ENCODE measurements at places on chromosomes 16 and 17.

DNA sequence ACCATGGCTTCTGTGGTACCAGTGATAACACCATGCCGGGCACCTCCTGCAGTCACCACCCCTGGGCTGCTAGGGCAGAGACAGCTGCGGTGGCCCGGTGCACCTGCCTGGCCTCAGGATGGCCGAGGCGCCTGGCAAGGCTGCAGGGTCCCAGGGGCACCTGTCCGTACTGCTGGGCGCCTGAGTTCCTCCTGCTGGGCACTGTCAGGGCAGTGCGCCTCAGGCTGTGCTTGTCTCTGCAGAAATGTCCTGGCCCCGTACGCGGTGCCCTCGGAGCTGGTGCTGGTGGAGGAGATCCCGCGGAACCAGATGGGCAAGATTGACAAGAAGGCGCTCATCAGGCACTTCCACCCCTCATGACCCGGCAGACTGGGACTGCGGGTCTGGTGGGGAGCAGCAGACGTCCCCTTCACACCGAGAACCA lies 17.7 kb upstream of the CDH15 start:
- DNase-seq = no peak

DNA sequence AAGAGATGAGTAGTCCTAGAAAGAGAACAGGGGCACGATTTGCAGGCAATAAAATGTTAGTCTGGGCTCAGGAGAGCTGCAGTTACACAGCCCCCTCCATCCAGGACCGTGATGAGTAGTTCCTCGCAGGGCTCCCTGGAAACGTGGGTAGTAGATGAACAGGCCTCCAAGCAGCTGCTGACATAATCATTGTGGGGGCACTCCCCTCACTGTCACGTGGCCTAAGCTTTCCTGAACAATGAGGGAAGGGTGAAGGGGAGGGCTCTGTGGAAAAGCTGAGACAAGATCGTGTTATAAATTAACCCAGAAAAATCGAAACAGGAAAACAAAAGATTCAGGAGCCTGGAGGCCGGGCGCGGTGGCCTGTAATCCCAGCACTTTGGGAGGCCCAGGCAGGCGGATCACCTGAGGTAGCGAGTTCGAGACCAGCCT lies 1.3 kb upstream of the PER1 start:
- peak; percentile 63 for DNase-seq

- no peak for DNase-seq
Measured at GRCh38 chr17:79926142-79926604, 86.9 kb upstream of the CBX4 start.

- no peak for DNase-seq
Measured at GRCh38 chr17:43986225-43986981, 18.0 kb upstream of the NAGS start.

GRCh38 chr16:22013486-22013885 lies 5.6 kb downstream of the MOSMO start:
- no peak for DNase-seq

DNA sequence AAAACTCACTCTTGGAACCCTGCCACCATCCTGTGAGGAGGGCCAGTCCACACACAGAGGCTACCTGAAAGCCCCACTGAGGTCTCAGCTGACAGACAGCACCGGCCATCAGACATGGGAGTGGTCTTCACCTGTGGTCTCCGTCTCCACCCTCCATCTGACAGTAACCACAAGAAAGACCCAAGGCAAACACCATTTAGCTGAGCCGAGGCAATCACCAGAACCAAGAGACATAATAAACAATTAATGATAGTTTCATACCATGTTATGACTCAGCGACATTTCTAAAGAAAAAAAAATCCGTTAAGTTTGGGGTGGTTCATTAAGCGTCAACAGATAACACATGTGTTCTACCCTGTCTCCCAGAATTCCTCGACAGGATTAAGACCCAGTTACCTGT lies 6.1 kb upstream of the EVPLL start:
- no peak for DNase-seq

DNA sequence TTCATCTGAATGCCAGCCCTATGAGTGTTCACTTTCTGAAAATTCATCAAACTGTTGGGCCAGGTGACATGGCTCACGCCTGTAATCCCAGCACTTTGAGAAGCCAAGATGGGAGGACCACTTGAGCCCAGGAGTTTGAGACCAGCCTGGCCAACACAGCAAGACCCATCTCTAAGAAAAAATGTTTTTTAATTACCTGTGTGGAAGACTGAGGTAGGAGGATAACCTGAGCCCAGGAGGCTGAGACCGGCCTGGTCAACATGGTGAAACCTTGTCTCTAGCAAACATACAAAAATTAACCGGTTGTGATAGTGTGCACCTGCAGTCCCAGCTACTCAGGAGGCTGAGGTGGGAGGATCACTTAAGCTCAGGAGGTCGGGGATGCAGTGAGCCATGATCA lies 10.3 kb downstream of the MYH11 start:
- DNase-seq = no peak

GRCh38 chr17:45018514-45018847 lies 33.0 kb downstream of the DCAKD start:
- DNase-seq = no peak

- no peak for DNase-seq
Measured at GRCh38 chr17:43094129-43094835, 30.9 kb downstream of the BRCA1 start.

- no peak for DNase-seq
Measured at GRCh38 chr17:6166492-6167179, 96.5 kb downstream of the WSCD1 start.

DNA sequence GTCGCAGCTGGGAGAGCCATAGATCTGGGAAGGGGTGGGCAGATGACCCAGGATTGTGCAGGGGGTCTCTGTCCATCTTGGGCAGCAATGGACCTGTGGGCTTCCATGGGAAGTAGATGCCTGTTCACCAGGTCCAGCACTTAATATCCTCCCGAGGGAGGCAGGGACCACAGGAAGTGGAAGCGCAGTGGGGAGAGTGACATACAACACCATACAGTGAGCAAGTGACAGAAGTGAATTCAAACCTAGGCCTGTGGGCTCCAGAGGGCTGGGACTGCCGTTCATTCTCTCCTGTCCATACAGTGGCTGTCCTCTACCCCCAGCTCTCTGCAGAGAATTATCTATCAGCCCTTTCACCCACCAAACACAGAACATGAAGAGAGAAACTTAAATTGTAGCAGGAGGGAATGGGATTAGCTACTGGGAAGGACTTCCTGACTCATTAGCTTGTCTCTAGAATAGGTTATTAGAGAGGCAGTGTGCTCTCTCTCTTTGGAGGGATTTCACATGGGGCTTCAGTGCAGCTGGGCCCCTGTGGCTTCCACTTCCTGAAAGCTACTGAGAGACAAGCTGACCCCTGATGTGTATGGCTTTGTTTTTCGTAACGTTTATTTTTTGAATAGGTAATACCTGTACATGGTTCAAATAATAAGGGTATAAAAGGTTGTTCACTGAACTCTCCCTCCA lies 13.1 kb upstream of the SEZ6 start:
- no peak for DNase-seq

DNA sequence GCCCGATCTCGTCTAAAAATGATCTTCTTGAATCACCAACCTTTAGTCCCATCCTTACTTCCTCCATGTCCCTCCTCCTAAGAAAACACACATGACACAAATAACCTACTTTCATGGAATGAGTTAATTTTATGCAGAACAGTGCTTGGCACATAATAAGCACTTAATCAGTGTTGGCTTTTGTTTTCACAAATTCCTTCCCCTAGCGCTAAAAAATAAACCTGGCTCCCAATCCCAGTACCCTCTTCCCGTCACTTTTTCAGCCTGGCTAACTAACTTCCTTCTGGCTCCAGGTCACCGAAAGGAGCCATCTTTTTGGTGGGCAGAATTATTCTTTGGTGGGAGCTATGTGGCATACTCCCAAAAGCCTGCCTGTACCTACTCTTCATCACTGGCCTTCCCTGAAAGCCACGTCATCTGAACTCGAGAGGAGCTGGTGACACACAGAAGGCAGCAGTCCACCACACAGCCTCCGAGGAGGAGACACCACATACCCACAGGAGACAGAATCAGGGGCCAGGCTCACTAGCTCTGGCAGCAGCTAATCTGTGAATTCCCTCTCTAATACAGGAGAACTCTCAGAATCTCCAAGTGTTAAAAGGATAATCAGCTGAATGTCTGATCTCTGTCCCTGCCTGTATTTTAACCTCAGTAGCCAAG lies 114.5 kb downstream of the SMG6 start:
- no peak for DNase-seq

- no peak for DNase-seq
Measured at GRCh38 chr16:24978370-24978914, 36.7 kb downstream of the ARHGAP17 start.

DNA sequence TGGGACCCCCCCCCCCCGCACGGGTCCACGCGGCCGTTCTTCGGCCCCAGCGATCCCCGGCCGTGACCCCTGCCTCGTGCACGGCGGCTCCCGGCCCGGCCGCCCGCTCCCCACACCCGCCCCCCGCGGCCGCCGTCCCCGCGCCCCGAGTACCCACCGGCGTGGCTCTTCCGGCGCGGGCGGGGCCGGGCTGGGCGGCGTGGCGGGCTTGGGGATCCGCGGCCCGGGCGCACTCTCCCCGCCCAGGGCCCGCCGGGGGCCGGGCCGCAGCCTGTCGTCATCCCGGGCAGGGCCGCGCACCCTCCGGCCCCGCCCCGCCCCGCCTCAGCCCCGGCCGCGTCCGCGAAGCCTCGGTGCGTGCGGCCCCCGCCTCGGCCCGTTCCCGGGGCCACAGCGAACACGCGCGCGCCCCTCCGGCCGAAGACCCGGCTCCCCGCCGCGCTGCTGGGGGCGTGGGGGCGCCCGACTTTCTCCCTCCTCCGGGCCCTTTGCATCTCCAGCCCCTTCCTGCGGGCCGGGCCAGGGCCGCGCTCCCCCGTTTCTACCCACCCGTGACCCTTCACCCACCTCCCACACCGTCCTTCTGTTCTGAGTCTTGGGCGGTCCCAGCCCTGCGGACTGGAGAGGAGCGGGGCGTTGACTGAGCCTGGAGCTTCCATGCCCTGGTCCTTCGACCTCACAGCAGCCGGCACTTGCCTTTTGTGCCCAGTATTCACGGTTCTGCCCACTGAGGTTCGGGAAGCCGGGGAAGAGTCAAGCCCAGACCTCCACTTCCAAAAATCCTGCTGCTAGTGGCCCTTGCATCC lies 840 bp downstream of the MYO1C start:
- DNase-seq = peak; percentile 54

GRCh38 chr16:23835390-23836077 lies at the start of gene PRKCB:
PRKCB (plus strand) TSS chr16:23835983.
- DNase-seq = peak; percentile 93

DNA sequence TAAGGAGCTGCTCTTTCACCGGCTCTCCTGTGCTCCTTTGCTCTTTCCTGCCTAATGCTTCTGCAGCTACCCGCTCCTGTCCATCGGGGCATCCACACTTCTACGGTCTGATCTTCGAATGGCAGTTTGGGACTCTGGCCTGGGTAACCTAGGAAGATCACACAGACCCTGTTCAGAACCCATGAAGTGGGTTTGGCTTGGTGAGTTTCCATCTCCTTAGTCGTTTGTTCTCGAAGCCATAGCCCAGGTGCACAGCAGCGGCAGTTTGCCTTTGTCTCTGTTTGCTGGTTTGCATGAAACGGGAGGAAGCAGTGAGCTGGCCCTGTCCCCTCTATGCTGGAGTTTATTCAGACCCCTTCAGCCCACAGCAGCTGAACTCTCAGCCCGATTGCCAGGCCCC lies 29.0 kb downstream of the PSMD7 start:
- DNase-seq = no peak

DNA sequence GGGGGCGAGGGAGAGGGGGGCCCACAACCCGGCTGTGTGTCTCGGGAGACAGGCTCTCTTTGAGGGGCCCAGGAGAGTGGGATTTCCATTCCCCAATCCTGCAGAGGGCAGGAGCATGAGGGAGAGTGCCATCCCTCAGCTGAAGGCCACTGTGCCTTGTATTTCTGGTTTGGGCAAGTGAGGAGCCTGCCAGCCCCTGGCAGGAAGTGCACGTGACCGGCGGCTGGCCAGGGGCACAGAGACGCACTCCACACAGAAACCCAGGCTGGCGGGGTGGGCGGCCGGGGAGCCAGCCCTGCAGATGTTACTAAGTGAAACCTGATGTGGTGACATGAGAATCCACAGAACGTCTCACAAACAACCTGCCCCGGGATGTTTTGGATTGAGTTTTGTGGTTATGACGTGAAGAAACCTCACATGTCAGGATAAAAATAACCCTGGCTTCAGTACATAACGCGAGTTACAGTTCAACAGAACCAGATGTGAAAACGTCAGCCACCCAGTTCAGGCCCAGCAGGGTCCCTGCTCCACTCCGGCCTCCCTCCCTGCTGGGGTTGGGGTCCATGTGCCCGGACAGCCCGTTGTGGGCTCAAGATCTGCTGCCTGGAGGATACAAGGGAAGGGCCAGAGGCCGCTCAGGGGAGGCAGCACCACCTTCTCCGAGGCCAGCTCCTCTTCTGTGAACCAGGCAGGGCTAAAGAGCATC lies 51.7 kb upstream of the MTSS2 start:
- DNase-seq = peak; percentile 70

- DNase-seq = no peak
Measured at GRCh38 chr16:83733301-83733700, 74.5 kb upstream of the HSBP1 start.

DNA sequence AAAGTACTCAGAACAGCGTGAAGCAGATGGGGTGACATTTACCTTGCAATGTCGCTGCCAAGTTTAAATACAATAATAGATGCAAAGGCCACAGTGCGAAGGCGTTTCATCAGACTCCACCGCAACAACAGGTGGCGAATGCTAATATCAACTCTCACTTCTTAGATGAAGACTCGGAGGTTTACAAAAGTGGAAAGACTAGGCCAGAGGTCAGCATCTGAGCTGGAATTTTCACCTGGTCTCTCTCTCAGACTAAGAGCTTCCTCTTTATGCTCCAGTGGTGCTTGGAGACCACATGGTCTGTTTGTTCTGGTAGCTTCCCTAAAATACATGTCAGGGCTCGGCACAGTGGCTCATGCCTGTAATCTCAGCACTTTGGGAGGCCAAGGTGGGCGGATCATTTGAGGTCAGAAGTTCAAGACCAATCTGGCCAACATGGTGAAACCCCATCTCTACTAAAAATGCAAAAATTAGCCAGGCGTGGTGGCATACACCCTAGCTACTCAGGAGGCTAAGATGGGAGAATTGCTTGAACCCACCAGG lies 169.1 kb downstream of the XYLT1 start:
- no peak for DNase-seq

GRCh38 chr16:31072540-31073141 lies 1.4 kb downstream of the ZNF668 start:
- peak; percentile 33 for DNase-seq

GRCh38 chr16:30092373-30093010 lies 768 bp upstream of the TBX6 start:
- DNase-seq = peak; percentile 70

- DNase-seq = no peak
Measured at GRCh38 chr17:4033751-4034251, 69.6 kb upstream of the ATP2A3 start.

- no peak for DNase-seq
Measured at GRCh38 chr17:42271779-42272035, 4.5 kb downstream of the STAT5B start.

All from activated naive CD4-positive, alpha-beta T cell treated with Interleukin-2 at 50 U/mL for 16 hours (primary cell).